Activated T-helper 1 cell treated with anti-CD3 and anti-CD28 coated beads, Interleukin-2, amount 50 U/mL, for 16 hours (primary cell): ENCODE measurements at places on chromosomes 1 and 21.

DNA sequence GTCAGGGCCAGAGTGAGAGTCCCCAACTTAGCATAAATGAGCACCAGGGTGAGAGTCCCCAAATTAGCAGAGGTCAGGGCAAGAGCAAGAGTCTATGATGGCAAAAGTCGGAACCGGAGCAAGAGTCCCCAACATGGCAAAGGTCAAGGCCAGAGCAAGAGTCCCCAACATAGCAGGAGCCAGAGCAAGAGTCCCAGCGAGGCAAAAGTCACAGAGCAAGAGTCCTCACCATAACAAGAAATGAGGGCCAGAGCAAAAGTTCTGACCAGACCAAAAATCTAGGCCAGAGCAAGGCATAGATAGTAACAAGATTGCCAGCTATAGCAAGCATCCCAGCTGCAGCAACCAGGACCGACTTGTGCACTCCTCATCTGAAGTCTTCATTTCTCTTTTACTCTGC lies 3.1 kb downstream of the NSUN4 start:
- DNase-seq = no peak

GRCh38 chr1:2110738-2111673 lies 60.8 kb downstream of the PRKCZ start:
- no peak for DNase-seq

- DNase-seq = no peak
Measured at GRCh38 chr1:153359241-153359640, 1.6 kb downstream of the S100A9 start.

DNA sequence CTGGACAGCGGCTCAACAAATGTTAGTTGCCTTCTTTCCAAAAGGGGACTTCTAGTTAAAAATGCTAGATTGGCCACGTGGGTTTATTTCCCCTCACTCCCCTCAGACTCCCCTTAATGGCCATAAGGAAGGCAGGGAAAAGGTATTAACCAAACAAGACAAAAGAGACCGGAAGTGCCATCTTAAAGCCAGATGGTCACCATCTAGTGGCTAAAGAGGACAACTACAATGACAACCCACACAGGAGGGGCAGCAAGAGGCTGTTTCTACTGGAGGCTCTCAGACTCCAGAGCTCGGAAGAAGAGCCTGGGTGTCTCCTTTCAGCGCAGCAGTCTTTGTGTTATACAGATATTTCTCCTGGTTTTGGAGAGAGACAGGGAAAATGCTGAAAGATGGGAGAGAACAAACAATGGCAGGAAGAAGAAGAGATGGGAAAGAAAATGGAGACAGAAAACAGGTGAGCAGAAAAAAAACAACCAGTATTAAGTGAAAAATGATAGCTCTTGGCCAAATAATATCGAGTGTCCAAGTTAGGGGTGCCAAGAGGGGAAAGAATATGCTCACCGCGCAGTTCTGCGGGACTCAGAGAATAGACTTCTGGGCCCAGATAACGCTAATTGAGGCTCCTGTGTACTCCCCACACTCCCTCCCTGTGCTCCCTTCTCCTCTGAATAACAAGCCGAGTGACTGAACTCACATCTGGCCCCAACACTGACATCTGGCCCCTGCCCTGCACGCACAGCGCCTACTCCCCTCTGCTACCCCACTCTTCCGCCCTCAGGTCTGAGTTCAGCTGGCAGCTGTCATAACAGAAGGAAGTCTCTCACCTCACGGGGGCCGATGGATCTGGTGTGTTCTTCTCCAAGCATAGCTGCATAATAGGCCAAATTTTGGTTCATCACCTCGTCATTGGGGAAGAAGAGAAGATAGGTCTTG lies 9.6 kb downstream of the P3H1 start:
- DNase-seq = no peak

DNA sequence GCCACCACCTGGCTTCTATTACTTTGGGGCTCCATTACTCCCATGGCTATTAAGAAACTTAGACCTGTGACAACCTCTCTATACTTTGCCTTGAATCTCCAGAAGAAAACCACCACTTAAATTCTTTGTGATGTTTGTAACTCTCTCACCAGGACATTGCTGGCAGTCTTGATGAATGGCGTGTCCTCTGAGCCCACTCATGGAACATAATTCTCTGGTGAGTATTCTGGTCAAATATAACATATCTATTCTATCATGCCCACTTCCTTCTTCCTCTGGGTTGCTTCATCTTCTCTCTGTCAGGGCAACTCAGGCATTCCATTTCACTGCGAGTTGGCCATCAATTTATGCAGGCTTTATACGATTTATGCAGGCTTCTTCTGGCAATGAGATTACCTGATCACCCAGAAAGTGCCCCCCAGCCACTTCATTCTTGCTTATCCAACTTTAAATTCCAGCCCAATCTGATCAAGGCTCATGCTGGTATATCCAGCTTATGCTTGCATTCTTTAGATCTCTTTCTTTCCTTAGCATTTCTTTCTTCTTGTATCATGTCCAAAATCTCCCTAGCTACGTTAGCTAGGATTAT lies 112.0 kb upstream of the CHRM3 start:
- DNase-seq = no peak

DNA sequence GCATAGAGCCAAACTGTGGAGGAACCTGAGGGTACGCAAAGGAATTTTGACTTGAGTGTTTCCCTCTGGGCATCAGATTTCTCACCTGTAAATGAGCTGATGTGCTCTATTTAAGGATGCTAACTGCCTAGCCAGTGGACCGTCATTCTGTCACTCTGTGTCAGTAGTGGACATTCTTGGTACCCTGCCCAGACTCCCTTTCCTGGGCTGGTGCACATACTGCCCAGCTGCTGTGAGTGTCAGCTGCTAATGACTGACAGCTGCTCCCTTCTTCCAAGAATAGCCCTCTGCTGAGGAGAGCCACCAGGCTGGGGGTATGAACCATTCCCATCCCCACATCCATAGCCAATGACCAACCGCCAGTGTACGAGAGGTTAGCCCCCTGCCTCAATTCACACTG lies 193.1 kb upstream of the DAB1 start:
- no peak for DNase-seq

DNA sequence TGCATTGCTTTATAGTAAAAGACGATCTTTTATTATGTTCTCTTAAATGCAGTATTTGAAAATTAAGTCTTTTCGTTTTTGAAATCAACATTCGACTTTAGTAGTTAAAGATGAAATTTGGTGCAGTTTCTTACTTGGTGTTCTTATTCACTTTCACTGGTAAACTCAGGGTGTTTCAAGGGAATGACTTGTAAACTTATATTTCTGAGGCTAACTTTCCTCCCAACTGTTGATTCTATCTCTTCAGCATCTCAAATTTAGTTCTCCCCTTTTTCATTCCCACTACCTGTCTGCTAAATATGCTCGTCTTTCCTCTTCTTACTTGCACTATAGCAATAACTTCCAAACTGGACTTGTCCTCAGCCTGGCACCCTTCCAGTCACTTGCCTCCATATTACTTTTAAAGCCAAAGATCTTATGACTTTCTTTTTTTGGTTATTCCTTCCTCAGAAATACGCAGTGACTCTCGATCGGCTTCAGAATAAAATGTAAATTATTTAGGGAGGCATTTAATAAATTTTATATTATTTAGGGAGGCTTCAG lies 988 bp downstream of the SLC35A3 start:
- no peak for DNase-seq

- DNase-seq = no peak
Measured at GRCh38 chr1:205930799-205931281, 12.4 kb downstream of the SLC26A9 start.

- no peak for DNase-seq
Measured at GRCh38 chr1:61420243-61420642, 304.7 kb downstream of the TM2D1 start.

- DNase-seq = no peak
Measured at GRCh38 chr1:223257856-223258550, 106.0 kb downstream of the SUSD4 start.

GRCh38 chr1:234647245-234647644 lies 37.3 kb upstream of the IRF2BP2 start:
- DNase-seq = no peak

- DNase-seq = no peak
Measured at GRCh38 chr1:10965546-10966226, 46.8 kb upstream of the TARDBP start.

DNA sequence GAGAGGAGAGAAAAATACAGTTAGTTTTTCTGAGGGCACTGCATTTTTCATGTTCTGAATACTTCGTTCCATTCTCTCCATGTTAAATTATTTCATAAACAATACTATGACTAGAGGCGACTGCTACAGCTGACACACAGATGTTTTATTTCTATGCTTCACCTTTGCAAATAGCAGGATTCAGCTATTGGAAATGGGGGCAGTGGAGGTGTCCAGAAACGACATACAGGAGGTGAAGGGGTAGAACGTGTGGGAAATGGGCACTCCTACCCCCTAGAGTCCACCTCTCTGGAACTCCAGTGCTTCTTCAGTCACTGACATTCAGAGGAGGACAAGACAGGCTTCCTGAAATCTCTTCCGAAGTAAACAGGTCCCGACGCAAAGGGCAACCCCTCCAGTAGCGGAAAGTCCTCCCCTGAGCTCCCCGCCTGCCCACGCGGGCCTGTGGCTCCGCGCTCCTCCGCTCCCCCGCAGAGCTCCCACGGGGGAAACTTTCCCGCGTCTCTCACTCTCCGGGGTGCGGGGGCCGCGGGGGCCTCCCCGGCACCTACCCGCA lies 480 bp downstream of the DPYD start:
- no peak for DNase-seq

DNA sequence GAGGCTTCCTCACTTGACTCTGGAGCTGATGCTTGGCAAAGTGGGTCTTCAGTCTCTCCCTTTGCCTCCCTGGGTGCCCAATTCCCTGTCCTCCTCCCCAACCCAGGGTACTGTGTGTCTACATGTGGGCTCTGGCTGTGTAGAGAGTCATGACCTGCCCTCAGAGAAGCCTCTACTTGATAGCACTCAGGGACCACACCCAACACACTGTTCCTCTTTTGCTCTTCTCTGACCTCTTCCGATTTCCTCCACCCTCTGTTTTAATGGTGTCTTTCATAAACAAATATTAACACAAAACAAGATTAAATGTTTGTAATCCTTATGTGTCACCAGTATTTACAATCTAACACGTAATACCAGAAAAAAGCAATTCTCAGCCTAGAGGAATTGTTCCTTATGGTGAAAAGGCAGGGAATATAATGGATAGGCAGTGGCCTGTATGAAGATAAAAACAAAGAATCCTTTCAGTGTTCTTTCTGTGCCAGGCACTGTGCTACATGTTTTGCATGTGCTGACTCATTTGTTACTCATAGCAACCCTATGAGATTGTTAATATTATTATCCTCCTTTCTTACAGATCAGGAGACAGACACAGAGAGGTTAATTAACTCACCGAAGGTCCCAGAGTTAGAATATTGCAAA lies 58.2 kb downstream of the HSD3B1 start:
- no peak for DNase-seq

- DNase-seq = no peak
Measured at GRCh38 chr1:88327391-88328267, 356.4 kb upstream of the PKN2 start.

GRCh38 chr1:202214089-202214843 lies 20.7 kb downstream of the LGR6 start:
- DNase-seq = no peak

DNA sequence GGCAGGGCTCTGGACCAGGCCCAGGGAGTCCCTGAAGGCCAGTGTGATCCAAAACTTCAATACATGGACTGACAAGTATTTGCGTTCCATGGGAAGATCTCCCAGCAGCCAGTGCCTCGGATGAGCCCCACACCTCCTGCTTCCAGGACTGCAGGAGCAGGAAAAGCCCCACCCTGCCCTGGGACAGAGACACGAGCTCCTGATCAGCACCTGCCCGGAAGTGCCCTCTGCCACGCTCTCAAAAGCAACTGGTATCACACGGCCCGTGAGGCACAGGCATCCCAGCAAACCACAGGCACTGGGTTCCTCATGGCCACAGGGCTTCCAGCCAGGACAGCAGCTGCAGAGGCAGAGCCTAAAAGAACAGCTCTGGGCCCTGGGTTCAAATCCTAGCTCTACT lies 48.6 kb downstream of the ACOT7 start:
- DNase-seq = no peak

- no peak for DNase-seq
Measured at GRCh38 chr1:155001425-155001674, 1.3 kb upstream of the ZBTB7B start.

GRCh38 chr1:46583494-46583893 lies 20.6 kb downstream of the MKNK1 start:
- no peak for DNase-seq
